ENCODE measurements at places on chromosomes 6 and 20.

DNA sequence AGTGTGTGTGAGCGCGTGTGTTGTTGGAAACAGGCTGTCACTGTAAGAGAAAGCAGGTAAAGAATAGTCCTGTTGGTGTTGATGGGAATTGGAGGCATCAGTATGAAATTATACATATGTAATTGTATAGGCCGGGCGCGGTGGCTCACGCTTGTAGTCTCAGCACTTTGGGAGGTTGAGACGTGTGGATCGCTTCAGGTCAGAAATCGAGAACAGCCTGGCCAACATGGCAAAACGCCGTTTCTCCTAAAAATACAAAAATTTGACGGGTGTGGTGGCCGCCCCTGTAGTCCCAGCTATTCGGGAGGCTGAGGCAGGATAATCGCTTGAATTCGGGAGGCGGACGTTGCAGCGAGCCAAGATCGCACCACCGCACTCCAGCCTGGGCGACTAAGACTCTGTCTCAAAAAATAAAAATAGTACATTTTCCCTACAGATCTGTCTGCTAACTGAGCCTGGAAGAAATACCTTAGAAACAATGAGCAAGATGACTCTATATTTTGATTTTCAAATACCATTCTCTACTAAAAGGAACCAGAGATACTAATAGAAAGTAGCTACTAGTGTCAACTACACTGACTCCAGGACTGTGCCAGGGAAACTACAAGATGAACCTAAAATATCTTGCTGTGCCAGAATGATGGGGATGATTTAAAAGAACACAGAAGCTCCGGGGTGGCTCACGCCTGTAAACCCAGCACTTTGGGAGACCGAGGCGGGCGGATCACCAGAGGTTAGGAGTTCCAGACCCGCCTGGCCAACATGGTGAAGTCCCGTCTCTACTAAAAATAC, 110.8 kb downstream of the TRIM27 start:
- DNase-seq: no peak

- peak; percentile 21 for DNase-seq
Measured at GRCh38 chr20:20953738-20954618, 152.2 kb downstream of the LINC00237 start.

DNA sequence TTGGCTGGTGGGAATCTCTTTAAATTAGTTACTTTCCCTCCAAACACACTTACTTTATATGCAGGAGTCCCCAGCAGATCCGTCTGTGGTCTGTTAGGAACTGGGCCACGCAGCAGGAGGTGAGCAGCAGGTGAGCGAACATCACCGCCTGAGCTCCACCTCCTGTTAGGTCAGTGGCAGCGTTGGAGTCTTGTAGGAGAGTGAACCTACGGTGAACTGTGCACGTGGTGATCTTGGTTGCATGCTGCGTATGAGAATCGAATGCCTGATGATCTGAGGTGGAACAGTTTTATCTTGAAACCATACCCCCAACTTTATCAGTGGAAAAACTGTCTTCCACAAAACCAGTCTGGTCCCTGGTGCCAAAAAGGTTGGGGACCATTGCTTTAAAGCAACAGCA, 5.0 kb downstream of the SERPINB6 start:
- DNase-seq: no peak

- DNase-seq: no peak
Measured at GRCh38 chr20:45223136-45223535, 2.0 kb downstream of the SEMG2 start.

DNA sequence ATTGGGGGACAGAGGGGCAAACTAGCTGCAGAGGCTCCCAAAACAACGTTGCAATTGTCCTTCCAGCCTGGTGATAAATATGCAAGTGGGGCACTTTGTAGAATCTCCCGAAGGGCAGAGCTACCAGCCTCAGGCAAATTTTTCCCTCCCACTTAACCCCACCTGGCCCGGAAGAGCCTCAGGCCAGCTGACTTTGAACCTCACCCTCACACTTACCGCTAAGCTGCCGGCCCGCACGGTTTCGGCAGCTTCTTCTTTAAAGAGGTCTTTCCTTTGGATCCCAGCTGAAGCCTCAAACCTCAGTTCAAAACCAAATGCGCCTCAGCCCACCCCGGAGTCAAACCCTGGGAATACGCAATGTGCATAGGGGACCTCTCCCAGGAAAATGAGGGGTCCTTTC, 2.5 kb downstream of the OVOL2 start:
- no peak for DNase-seq

- no peak for DNase-seq
Measured at GRCh38 chr20:56724241-56724757, 95.2 kb downstream of the TFAP2C start.

GRCh38 chr6:131758920-131759319, 48.1 kb upstream of the CTAGE9 start:
- peak; percentile 79 for DNase-seq

- peak; percentile 38 for DNase-seq
Measured at GRCh38 chr6:158232316-158233213, 64.4 kb downstream of the GTF2H5 start.

DNA sequence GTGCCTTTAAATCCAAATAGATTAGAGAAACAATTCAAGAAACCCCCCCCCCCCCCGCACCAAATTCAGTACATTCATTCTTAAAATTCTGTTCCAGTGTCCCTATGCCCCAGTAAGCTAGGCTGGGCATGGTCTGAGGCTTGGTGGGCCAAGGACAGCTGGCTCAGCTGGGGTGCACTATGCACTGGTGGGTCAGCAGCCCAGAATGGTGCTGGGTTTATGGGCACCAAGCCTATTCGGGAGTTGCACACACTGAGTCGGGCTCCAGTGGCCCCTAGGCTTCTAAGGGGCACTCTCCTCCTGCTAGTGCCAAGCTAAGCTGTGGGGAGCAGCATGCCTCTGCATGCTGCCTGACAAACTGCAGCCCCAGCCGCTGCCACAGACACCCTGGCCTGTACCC, 20.1 kb upstream of the HLA-B start:
- no peak for DNase-seq

- no peak for DNase-seq
Measured at GRCh38 chr6:33794910-33795623, 6.1 kb upstream of the LEMD2 start.

GRCh38 chr20:41185013-41185757, 47.8 kb downstream of the PLCG1 start:
- no peak for DNase-seq

DNA sequence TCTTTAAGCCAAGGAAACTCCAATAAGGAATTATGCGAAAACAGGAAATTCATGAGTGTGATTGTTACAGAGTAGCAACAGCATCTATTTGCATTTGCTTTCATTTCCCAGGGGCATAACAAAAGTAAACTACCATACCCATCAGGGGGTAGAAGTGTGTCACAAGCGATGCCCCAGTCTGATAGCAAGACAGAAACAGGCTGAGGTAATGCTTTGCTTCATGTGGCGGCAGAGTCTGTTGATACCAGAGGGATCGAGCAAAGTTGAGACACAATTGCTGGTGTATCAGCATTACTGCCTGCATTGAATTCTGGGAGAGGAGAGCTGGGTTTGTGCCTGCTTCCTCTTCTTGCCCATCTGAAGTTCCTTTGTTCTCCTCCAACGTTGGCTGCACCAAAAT, 51.2 kb upstream of the LYRM2 start:
- peak; percentile 11 for DNase-seq

DNA sequence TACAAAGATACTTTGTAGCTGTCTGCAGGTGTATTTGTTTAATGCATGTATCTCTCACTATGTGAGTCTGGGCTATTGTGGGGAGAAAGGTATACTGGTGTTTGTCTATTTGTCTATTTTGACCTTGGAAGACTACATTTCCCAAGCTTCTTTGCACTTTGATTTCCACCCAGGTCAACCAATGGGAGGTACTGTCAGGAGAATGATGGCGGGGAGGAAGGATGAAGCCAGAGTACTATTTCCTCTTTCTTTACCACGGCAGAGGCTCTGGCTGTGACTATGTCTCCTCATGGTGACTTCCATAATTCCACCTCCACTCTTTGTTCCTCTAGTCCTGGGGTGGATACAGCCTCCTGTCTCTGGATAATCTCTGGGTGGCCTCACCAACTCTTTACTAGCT, 23.1 kb downstream of the LBP start:
- DNase-seq: no peak

- no peak for DNase-seq
Measured at GRCh38 chr6:163496205-163496604, 81.7 kb downstream of the QKI start.

All from muscle of back (tissue), 13 donors.